ENCODE measurements at places on chromosomes 12 and 14.

- no peak for DNase-seq
Measured at GRCh38 chr14:36672095-36672494, 10.4 kb downstream of the PAX9 start.

DNA sequence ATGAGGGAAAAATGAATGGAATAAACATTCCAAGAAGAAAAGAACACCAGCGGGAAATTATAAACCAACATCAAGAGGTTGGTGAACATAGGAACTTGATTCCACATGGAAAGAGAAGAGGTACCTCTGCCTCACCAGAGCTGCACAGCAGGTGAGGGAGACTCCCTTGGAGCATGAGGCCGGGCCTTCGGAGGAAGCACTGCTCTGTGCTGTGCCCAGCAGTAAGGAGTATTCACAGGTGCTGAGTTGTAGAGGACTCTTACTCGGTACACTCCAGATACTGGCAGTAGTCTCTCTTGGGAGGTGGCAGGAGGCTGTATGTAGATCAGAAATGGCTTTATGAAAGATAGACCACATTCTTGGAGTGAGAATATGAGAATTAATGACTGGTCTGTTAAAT is 76.0 kb downstream of the NPAS3 start:
- DNase-seq, result no peak

- no peak for DNase-seq
Measured at GRCh38 chr12:28180786-28181185, 9.5 kb upstream of the CCDC91 start.

DNA sequence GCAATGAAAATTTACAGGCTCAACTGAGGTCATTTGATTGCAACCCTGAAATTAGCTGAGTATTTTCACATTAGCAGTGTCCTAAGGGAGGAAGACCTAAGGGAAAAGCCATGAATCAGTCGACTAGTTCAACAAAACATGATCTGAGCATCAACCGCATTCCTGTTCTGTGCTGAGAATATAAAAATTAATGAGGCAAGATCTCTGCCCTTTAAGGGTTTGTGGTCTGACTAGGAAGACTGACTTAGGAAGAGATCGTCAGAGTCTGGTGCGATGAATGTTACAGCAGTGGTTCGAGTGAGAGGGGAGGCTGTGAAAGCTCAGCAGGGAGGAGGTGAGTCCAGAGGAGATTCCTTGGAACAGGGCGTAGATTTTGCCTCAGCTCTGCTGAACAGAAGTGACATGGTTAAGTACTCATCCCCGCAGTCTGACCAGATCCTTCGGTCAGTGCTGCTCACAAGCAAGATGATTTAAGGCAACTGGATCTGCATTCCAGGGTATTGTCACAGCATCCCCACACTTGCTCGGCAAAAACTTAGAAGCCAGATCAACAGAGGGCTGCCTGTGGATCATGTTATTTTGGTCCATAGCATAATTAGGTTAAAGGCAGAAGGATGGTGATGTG is 49.6 kb downstream of the BMAL2 start:
- DNase-seq, result peak; percentile 93

- DNase-seq, result no peak
Measured at GRCh38 chr12:1837541-1838204, 17.3 kb downstream of the LRTM2 start.

DNA sequence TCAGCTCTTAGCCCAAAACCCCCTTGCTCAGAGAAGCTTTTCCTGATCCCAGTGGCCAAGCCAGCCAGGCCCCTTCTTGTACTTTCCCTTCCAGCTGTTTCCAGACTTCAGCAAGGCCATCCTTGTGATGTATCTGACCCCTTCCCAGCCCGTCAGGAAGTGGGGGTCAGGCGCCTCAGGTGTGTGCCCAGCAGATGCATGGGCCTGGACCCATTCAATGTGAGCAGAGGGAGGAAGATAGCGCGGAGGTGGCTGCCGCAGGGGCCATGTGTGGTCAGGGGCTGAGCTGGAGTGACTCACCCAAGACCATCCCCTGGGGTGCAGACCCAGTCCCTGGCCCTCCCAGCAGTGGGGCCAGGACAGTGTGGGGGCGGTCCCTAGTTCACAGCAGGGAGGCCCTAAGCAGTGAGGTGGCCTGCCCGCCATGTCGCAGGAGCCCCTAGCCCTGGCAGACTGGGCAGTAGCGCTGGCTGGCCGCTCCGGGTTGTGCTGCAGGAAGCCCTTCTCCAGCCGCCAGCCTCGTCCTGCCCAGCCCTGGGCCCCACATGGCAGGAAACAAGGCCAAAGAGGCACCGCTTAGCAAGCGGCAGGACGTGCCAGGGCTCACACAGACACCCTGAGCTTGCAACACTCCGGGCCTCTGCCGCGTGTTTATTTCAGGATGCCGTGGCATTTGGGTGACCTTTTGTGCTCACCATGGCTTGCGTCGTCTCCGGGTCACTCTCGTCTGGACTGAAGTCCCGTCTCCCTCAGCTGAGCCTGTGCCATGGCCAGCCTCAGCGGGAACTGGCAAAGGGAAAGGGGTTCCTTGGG is 12.0 kb downstream of the ADSS1 start:
- peak; percentile 58 for DNase-seq

- DNase-seq, result peak; percentile 16
Measured at GRCh38 chr12:21989819-21990412, 48.7 kb upstream of the ABCC9 start.

- no peak for DNase-seq
Measured at GRCh38 chr14:39733741-39734140, 301.5 kb upstream of the FBXO33 start.

DNA sequence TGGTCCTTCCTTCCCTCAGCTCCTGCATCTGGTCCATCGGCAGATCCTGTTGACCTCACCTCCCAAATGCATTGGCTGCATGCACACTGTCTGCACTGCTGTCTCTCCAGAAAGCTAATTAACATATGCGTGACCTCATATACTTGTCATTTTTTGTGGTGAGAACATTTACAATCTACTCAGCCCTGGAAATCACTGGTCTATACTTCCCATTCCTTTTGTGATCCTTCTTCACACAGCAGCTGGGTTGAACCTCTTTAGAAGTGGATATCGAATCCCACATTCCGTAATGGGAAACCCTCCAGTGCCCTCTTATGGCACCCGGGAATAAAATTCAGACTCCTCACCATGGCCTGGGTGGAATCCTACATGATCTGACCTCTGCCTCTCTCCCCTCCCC is 45.0 kb downstream of the SMOC1 start:
- DNase-seq, result no peak

DNA sequence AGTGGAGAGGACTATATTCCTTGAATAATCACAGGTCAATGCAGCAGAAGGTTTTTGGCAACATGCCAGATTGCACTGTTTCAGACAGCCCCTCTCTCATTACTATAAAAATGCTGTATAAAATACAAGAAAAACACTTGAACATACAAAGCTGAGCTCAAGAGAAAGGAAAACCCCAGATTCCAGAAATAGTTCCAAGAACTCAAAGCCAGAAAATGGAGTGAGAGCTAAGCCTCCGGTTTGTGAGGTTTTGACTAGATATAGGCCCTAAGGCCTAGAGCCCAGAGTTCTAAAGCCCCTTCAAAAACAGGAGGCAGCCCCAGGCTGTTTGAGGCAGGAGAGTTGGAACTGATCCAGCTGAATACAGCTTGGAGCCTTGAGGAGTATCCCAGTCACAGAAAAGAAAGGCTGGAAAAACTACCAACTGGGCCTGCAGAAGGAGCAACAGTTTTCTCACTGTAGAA is 29.4 kb upstream of the ACTN1 start:
- no peak for DNase-seq

- no peak for DNase-seq
Measured at GRCh38 chr12:20367583-20368113, 689 bp upstream of the PDE3A start.

DNA sequence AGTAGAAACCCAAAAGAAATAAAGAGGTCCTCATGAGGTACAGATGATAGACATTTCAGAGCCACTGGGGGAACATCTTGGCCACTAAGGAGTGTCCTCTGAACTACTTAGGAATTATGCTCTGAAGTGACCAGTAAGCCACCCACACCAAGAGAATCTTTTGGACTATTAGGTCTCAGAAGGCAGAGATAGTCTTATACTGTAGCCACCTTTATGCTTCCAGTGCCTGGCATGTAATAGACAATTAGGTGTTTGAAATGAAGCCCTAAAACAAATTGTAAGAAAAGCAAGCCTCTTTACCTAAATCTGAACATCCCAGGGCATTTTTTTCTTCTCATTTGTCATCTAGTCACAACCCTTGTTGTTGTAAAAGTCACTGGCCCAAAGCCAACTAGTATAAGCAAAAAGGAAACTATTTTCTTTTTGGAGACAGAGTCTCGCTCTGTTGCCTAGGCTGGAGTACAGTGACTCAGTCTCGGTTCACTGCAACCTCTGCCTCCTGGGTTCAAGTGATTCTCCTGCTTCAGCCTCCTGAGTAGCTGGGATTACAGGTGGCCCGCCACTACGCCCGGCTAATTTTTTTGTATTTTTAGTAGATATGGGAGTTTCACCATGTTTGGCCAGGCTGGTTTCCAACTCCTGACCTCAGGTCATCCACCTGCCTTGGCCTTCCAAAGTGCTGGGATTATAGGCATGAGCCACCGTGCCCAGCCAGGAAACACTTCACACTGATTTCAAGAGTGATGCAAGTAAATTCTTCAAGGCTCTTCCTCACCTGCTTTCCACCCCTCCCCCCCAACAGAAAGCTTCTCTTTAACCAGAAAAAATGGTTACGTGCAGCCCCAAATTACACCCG is 11.1 kb downstream of the PLEKHA5 start:
- no peak for DNase-seq

GRCh38 chr14:44170101-44170500 is 337.0 kb downstream of the FSCB start:
- DNase-seq, result no peak

DNA sequence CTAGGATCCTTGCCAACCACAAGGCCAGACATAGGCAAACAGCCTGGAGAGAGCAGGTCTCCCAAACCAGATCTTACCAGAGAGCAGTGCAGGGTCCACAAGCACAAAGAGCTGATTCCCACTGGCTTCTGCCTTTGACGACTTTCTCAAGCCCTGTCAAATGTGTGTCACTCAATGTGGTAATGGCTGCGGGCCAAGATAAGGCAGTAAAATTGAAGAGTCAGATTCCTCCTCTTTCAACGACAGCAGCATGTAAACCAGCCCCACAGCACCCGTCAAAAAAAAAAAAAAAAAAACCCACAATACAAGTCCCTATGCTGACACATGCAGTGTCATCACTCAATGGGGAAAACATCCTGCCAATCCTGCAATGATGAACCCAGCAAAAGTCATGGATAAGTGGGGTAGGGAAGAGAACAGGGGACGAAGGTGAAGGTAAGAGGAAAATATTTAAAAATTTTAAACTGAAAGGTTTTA is at the start of gene STON2:
Gene STON2 (minus strand): TSS at position 123 of the 477 bp plus-strand sequence. CDS start 1,942 bp downstream, outside the sequence.
- peak; percentile 28 for DNase-seq

- no peak for DNase-seq
Measured at GRCh38 chr12:72178871-72179270, 93.3 kb upstream of the TRHDE start.

DNA sequence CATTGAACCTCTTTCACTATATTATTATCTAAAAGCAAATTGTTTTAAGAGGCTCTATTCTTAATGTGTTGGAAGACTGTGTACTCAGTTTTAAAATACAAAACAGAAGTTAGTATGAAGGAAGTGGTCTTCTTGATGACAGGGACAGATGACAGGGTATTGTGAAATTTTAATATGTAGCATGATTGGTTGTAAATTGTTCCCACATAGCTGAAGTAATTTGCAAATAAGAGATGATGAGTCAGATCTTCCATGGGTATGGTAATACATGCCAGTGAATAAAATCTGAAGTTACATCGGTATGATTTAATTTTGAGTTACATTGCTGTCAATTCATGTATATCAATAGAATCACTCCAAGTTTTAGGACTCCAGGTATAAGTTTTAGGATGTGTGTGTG is 454.8 kb downstream of the AEBP2 start:
- DNase-seq, result peak; percentile 61

- no peak for DNase-seq
Measured at GRCh38 chr14:60301685-60302084, 52.7 kb downstream of the PPM1A start.

DNA sequence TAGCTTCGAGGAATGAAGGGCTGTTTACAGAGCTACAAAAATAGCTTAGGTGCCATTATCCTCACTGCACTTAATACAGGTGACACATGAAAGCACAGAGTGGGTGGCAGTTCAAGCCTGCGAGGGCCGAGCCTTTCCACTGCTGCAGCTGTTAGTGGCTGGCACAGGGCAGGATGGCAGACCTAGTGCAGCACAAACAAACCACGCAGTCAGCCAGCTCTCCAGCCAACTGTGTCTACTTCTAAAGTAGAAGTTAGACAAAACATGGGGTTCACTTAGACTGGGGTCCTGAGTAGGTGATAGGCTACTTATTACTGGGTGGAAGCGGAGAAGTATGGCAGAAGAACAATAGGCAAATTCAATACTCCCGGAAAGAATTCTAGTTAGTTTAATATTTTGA is 95.4 kb downstream of the DUSP16 start:
- no peak for DNase-seq

DNA sequence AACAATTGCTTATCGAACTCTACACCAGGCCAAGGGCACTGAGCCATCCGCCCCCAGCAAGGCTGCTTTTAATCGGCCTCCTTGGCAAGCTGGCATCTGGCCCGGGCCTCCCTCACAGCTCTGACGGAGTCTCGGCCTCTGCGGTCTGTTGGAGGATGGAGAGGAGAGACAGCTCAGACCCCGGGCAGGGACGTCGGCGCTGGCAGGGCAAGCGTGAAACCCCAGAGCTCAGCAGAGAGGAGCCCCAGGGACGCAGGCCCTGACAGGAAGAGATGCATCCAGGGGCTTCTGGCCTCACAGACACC is 17.5 kb downstream of the CAMKK2 start:
- no peak for DNase-seq

DNA sequence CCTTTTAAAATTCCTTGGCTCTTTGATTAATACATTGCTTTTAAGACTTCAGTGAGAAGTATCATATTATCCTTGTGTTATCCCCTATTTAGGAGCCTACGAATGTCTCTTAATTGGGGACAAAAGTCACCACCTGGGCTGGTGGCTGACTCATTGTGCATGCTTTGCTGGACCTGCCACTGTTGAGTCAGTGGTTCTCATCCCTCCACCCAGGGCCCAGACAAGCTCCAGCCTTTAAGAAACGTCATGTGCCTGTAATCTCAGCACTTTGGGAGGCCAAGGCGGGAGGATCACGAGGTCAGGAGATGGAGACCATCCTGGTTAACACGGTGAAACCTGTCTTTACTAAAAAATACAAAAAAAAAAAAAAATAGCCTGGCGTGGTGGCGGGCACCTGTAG is 57.9 kb downstream of the OTX2 start:
- no peak for DNase-seq

DNA sequence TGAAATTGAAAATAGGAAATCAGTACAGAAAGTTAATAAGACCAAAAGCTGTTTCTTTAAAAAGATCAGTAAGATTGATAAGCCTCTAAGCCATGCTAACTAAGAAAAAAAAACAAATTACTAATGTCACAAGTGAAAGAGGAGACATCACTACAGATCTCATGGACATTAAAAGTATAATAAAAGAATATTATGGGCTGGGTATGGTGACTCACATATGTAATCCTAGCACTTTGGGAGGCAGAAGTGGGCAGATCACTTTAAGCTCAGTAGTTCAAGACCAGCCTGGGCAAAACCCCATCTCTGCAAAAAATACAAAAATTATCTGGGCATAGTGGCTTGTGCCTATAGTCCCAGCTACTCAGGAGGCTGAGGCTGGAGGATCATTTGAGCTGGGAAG is 30.5 kb downstream of the B4GALNT3 start:
- DNase-seq, result no peak
